CD4-positive, alpha-beta memory T cell (primary cell): ENCODE measurements at places on chromosomes 5 and 9.

- DNase-seq: no peak
Observed at GRCh38 chr5:77095189-77095588, 8.1 kb upstream of the ZBED3 start.

DNA sequence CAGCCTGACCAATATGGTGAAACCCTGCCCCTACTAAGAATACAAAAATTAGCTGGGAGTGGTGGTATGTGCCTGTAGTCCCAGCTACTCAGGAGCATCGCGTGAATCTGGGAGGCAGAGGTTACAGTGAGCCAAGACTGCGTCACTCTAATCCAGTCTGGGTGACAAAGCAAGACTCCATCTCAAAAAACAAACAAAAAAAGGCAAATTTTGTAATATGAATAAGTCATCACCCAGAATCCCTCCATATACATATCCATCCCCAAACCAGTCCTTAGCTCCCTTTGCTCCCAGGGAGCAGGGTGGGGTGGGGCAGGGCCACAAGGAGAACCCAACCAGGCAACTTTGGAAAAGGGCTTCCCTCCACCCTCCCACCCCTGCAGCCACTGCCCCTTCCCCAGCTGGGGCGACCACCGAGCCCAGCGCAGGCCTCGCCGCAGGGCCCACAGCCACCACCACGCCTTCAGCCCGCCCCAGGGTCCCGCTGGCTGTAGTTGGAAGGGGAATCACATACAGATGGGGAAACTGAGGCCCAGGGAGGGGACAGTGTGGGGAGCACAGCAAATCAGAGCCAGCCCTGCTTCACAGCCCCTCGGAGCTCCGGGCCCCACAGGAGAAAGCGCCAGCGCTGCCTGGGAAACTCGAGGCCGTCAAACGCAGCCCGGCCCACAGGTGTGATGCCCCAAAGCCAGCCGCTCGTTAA is 7.8 kb downstream of the NOTCH1 start:
- no peak for DNase-seq

GRCh38 chr9:132732326-132733259 is 62.3 kb downstream of the GTF3C4 start:
- no peak for DNase-seq

- DNase-seq: no peak
Observed at GRCh38 chr5:15946026-15946425, 233.6 kb downstream of the MARCHF11 start.

DNA sequence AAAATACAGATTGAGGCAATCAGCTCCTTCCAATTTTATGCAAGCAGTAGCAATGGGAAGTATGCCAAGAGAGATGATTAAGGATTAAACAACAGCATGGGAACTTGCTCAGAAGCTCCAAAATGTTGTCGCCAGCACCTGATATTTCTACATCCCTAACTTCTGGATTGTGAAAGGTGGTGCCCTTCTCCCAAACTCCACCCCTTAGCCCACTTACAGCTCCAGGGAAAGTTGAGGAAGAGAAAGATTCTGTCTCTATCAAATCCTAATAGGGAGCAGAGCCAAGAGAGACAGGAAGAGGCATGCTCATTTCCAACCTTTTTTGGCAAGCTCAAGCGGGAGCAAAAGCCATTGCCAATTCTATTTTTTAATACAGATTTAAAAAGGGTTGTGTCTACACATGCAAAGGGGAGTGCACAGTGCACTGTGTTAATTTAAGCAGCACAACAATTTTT is 92.4 kb upstream of the NR3C1 start:
- no peak for DNase-seq

DNA sequence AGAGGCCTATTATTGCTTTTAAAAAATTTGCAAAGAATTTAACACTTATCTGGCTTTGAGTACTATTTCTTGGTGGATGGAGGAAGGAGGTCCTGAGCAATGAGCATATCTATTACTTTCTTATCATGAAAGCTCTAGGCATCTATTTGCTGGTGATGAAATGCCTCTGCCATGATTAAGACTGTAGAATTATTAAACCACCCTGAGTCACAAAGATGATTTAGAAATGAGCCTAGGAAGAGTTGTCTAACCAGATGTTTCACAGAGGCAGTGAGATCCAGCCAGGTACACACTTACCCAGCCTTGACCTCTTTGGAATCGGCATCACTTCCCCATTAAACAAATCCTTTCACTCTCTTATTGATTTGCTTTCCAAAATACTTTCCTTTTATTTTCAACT is 304.4 kb upstream of the KIF2A start:
- DNase-seq: no peak

GRCh38 chr5:178326374-178326715 is 93.7 kb upstream of the PHYKPL start:
- no peak for DNase-seq

- DNase-seq: no peak
Observed at GRCh38 chr5:132751444-132751843, 4.2 kb downstream of the CCNI2 start.

DNA sequence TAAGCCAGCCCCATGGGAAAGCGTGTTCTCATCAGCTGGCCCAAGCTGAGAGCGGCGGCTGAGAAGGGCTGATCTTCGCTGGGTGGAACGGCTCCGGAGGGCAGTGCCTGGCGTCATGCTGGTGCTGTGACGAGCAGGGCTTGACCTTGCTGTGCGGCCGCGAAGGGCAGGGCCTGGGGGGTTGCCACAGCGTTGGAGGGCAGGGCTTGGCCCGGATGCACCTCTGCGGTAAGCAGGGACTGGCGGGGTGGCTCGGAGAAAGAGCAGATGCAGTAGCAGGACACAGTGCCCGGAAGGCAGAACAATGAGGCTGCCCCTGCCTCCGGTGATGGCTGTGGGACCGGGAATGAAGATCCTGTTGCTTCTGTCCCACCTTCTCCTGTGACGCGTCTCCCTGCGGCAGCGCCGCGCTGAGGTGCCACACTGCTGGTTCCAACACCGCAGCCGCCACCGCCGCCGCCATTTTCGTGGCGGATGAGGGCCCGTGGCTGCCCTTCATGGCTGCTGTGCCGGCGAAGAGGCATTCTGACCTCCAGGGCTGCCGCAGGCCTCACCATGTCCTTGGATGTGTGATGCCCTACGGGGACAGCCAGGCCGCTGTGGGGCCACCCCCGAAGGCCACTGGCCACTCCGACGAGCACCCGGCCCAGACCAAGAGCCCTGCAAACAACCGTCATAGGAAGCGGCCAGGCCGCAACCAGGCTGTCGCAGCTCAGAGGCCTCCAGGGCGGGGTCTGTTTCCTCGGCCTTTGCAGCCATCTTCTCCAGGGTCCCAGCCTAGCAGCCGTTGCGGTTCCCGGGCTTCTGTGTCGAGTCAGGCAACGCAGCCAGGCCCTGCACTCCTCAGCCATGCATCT is 890.5 kb upstream of the CTNND2 start:
- DNase-seq: no peak

DNA sequence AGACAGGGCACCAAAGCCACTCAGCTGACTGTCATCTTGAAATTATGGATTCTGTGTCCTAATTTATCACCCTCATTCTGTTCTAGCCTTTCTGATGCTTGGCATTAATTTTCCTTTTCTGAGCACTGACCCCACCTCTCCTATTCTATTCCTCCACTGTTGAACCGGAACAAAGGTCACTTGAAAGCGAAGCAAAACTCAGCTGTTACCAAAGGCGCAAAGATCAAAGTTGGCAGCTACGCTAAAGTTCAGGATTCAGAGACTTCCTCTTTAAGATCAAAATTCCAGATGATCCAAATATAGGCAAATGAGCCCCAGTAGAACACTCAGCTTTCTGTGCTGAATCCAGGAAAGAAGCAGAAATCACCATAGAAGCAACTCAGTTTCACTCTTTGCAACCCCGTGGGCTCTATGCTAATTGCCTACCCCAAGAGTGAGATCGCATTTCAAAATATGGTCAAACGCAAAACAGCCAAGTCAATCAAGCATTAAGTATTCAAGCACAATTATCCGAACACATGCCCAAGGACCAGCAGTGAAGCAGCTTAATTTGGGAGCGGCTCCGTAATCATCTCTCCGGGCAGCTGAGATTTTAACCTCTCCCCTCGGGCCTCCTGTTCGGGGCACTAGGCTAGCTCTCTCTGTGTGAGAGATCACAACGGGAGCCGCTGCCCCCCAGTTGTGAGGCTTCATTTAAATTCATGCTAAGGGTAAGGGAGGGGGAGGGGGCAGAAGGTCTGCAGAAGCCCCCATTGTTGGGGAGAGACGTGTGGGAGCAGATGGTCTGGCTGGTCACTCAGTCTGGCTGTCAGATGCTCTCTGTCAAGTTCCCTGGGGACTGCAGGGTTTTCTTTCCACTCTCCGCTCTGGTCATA is 288.6 kb downstream of the ELAVL2 start:
- DNase-seq: no peak

DNA sequence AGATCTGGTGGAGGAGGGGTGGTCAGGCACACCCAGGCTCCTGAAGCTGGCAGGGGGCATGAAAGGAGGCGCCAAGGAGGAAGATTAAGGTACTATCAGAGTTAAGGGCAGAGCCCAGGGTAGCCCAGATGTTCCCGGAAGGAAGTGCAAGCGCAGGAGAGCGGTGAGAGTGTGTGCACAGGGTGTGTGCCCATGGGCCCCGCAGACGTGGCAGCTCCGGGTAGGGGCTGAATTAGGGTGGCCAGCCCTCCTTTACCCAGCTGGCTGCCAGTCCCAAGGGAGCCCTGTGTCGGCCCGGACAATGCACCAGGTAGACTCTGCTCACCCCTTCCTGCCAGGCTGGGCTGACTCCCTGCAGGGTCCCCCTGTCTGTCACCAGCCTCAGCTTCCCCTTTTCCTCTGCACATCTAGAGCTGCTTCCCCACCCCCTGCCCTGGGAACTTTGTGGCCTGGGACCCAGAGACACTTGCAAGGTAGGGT is at the start of gene SMIM33:
SMIM33 (plus strand) TSS at position 184 of the 480 bp plus-strand sequence; CDS start at position 302, 118 bp downstream.
- DNase-seq: peak; percentile 52

GRCh38 chr5:125607018-125607417 is 816.2 kb upstream of the GRAMD2B start:
- DNase-seq: no peak

DNA sequence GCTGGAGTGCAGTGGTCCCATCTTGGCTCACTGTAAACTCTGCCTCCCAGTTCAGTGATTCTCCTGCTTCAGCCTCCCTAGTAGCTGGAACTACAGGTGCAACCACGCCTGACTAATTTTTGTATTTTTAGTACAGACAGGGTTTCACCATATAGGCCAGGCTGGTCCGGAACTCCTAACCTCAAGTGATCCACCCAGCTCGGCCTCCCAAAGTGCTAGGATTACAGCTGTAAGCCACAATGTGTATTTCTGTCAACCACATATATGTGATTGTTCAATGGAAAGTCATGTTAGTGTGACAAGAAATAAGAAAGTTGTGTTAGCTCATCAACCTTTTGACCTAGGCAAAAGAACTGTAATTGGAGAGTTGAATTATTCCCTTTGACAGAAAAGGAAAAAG is 677.1 kb upstream of the CHD1 start:
- no peak for DNase-seq

- DNase-seq: peak; percentile 52
Observed at GRCh38 chr5:112757468-112758208, 20.0 kb downstream of the APC start.

DNA sequence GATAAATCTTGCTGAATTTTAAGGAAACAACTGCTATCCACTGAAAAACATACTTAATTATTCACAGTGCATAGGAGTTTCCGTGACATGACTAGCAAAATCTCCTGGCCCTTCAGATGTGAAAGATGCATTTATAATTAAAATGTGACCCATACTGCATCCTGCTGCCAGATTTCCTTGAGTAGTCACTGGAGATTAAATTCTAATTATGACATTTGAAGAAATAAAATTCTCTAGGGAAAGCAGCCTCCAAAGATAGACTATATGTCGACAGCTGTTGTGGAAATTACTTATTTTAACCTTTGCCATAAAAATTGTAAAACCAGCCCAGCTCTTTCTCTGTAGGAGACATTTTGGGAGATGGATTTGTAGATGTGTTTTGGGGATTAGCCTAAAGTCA is 193.6 kb upstream of the SMC2 start:
- DNase-seq: no peak

DNA sequence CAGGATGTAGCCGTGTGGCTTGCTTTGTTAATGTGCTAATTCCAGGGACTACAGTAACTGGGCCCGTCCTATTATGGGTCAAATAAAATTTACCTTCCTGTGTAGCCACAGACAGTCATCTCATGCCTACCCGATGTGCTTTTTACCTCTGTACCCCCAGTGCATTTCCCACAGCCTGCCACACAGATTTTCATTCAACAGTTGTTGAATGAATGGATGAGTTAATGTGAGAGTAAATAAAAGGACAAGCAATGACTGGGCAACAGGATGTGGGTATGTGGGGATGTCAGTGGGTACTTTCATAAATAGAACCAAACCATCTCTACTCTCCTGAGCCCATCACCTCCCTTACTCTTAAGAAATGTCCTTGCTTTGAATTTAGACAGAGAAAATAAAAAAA is 441.2 kb upstream of the ZNF462 start:
- no peak for DNase-seq

DNA sequence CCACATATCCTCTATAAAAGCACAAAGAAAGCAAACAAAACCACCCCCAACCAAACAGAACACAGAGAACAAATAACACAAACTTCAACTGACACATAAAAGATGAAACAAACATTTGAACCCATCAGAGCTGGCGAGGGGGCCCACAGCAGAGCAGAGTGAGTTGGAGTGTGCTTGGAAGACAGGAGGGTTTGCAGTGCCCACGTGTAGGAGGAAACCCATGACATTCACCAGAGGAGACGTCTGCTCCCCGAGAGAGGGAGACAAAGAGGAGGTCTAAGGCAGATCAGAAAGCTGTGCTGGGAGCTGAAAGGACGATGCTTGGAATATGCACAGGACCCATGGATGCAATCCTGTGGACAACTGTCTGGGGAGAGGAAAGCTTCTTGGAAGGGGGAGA is 27.0 kb downstream of the MRPL36 start:
- DNase-seq: no peak

- no peak for DNase-seq
Observed at GRCh38 chr5:78538240-78538850, 110.2 kb downstream of the LHFPL2 start.

DNA sequence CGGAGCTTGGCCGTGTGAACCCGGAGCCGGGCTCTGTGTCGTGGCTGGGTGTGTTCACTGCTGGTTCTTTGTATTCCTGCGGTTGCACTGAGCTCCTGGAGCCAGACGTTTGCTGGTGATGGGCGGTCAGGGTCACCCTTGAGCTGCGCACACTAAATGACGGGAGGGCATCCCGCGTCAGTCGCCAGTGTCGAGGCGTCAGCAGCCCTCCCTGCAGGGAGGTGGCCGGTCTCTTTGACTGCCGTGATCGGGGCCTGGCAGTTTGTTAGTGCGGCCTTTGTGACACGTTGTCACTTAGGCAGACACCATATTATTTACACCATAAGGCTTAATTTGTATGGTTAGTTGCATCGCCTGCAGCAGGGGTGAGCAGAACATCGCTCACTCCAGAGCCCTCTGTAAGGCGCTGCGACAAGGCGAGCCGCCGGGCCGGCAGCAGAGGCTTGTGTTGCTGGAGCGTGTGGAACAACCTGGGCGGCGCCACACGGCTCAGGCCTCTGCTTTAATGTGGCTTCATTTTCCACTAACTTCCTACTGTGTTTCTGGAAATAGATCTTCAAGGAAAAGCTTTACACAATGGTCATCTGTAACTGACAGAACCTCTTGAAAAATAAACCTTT is 8.3 kb downstream of the NDUFS6 start:
- no peak for DNase-seq

- no peak for DNase-seq
Observed at GRCh38 chr9:116300360-116300870, 146.8 kb downstream of the PAPPA start.
